ENCODE measurements at places on chromosomes 12 and 14.

DNA sequence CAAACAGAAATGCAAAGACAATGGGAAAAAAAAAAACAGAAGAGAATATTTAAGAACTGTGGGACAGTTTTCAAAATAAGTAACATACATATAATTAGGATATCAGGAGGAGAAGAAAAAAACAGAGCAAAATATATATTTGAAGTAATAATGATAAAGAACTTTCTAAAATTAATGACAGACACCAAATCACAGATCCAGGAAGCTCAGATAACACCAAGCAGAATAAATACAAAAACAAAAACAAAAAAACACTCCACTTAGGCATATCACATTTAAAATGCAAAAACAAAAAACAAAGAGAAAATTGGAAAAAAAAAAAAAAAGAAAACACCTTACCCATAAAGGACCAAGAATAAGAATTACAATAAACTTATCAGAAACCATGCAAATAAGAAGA, 9.6 kb upstream of the RFX4 start:
- DNase-seq, result no peak

DNA sequence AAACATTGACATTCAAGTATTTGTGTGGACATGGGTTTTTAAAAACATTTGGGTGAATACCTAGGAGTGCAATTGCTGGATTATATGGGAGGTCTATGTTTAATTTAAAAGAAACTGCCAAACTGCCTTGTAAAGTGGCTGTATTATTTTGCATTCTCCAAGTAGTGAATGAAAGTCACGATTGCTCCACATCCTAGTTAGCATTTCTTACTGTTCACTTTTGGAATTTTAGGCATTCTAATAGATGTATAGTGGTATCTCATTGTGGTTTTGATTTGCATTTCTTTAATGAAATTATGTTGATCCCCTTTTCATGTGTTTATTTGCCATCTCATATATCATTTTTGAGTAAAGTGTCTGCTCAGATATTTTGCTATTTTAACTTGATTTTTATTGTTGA, 159.5 kb downstream of the FOXG1 start:
- DNase-seq, result no peak

- no peak for DNase-seq
These were observed 16.0 kb downstream of the FOS start for GRCh38 chr14:75294649-75295033.

DNA sequence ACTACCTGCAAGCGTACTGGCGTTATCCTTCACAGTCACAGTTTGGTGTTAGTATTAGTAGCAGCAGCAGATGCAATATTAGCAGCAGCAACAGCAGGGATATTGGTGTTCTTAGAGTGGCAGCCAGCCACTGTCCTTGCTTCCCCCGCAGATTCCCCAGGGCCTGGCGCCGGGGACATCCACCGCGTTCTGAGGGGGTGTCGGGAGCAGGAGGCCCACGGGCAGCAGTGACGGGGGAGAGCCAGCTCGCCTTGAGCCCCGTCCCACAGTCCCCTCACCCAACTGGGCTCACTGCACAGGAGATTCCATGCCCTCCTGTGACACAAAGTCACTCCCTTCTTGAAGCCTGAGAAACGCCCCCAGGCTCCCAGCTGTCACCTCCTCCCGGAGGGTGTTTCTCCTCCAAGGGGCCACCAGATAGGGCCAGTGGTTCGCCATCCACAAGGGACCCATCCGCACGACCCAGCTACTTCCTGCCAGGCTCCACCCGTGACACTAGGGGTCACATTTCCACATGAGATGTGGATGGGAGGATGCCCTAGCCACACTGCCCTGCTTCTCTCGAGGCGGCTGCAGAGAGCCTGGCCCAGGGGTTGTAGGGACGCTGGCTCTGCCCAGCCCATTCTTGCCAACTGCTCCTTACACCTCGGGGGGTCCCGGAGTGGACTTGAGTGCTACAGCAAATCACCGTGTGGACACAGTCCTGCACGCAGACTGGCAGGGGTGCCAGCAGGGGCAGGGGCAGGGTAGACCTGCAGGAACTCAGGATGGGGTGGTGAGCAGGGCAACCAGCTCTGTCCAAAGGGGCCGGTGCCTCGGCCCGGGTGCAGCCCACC, 123.1 kb downstream of the PIWIL1 start:
- DNase-seq, result no peak

GRCh38 chr14:61121355-61121787, 140.3 kb downstream of the SLC38A6 start:
- DNase-seq, result no peak

DNA sequence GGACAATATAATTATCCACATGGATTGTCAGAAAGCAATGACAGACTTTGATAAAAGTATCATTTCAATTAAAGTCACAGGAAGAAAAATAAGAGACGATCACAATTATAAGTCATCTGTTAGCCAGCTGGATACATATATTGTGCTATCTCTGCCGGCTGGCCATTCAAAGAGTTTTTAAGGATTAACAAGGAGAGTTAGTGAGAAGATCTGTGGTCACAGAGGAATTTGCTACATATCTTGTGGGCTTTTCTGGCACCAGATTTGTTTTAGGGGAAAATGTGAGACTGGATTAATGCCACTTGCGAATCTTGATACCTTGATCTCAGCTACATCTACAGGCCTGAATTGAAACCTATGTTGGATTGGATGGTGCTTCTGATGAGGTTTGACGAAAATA, 90.9 kb upstream of the MANSC4 start:
- DNase-seq, result no peak

GRCh38 chr14:81555051-81555450, 21.4 kb upstream of the SEL1L start:
- no peak for DNase-seq

- no peak for DNase-seq
These were observed 21.6 kb upstream of the NR4A1 start for GRCh38 chr12:52029685-52030084.

GRCh38 chr14:77219591-77219990, 38.0 kb downstream of the TMEM63C start:
- no peak for DNase-seq

DNA sequence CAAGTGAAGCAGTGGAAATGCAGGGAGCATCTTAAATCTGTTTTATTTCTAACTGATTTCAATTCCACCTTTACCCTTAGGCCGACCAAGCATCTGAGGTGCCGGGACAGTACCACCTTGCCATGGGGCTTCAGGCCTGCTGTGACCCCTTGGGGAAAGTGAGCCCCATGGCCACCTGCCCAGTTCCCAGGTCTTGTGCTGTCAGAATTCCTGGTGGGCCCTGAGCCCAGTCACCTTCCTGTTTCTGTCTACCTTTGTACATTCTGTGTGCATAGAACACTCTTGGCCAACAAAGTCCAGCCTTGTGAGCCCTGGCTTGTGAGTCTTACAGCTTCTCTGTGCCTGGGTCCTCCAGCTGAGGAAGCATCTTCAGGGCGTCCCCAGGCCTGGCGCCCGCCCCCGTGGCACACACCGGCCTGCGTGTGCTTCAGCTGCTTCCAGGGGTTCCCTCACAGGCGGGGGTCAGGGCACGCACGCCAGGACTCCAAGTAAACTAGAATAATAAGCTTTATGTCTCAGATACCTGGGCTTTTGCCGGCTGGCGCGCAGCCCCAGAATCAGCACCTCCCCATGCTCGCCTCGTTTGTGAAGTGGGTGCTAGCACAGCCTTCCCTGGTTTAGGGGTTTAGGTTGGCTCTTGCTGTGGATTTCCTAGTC, 10.3 kb downstream of the ZFYVE21 start:
- DNase-seq, result no peak

DNA sequence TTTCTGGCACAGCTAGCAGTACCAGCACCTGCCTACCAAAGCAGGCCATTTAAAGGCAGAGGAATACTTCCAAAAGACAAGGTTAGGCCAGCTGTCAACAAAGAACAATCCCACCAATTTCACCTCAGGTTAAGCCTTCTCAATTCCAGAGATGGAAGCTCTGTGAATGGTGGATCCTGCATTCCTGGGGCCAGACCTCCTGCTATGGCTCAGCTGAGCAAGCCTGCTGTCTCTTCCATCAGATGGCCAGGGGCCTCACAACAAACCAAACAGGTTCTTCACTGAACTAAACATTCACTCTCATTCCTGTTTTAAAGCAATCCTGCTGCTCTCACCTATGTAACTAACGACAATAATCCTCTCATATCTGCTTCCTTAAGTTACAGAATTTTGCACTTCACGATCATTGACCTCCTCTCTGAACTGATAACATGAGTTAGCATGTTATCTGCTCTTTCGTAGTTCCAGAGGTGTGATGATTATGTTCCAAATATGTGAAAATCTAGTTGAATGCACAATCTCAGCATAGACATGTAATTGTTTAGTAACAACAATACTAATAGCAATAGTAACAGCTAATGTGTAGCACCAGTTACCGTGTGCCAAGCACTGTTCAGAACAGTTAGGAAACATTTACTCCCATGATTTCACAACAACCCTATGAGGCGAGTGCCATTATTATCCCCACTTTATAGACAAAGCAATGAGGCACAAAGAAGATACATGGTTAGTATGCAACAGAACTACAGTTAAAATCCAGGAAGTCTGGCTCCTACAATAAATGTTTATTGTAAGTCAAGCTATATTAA, 73.2 kb downstream of the SLC2A13 start:
- DNase-seq, result no peak

- no peak for DNase-seq
These were observed 272.9 kb downstream of the EGLN3 start for GRCh38 chr14:33678005-33678404.

GRCh38 chr12:45890276-45890675, 100.1 kb downstream of the SCAF11 start:
- no peak for DNase-seq

GRCh38 chr12:52175371-52176350, 16.2 kb downstream of the KRT80 start:
- no peak for DNase-seq

GRCh38 chr12:89770391-89770790, 61.8 kb upstream of the ATP2B1 start:
- DNase-seq, result no peak

DNA sequence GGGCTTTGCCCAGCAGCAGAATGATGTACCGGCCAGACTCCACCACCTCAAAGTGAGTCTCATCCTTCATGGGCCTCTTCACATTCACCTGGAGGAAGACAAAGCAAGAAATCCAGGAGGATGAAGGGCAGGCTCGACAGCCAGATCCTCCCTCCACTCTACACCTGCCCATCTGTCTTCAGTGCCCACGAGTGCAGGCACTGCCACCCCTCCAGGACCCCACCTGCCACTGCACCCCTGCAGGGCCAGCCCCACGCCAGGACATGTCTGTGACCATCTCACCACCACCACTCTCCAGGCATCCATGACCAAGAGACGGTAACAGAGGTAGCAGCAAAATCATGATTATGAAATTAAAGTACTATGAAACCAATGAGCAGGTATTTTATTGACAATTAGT, 84.3 kb upstream of the ANO2 start:
- no peak for DNase-seq

GRCh38 chr14:81509321-81509720, 24.3 kb downstream of the SEL1L start:
- no peak for DNase-seq

DNA sequence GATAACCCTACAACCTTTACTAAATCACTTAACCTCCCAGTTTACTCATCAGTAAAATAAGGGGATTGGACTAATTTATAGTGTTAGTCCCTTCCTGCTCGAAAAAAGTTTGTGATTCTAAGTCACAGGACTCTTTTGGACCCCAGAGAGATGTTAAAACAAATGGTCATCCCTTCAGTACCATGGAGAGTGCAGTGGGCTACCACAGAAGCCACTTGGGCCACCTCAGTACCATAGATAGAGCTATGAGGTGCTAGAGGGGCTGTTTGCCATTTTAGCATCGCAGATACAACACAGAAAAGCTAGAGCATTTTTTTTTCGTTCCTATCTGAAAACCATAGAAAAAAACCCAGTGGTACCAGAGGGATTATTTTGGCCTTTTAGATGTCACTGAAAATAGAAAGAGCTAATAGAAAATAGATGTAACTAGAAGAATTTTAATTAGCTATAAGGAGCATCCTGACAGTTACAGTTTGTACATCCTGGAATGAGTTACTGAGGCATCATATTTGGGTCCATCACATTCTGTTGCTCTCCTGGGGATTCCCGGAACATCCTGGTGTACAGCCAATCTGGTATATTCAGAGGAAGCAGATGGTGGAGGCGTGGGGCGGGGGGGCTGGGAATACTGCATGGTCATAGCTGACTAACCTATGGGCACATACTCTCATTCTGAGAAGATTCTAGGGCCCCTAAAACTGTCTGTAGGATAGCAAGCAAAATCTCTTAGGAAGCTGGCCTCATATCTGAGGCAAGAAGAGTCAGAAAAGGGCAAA, 2.8 kb downstream of the ZNF219 start:
- no peak for DNase-seq

- no peak for DNase-seq
These were observed 3.4 kb downstream of the RIMKLB start for GRCh38 chr12:8701046-8701660.

DNA sequence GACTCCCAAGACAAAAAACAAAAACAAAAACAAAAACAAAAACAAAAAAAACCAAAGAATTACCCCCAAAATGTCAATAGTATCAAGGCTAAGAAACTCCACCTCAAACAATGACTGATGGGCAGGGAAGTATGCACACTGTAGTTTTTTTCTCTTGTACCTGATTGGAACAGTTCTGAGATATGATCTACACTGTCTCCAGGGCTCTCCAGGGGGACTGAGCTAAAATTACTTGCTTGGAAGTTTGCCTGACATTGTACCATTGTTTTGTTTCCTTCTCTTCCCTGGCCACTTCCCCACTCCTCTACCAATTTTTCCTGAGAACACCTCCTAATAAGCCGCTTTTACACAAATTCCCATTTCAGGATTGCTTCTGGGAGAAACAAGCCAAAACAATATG, 22.3 kb upstream of the CATSPERB start:
- no peak for DNase-seq

GRCh38 chr12:67541625-67541991, 106.9 kb upstream of the DYRK2 start:
- peak; percentile 22 for DNase-seq

GRCh38 chr14:94775871-94776210, 5.9 kb upstream of the GSC start:
- DNase-seq, result no peak

GRCh38 chr12:14289601-14290000, 75.9 kb upstream of the ATF7IP start:
- DNase-seq, result no peak

- no peak for DNase-seq
These were observed 47.6 kb upstream of the BDKRB2 start for GRCh38 chr14:96156804-96157760.
